Stimulated activated CD8-positive, alpha-beta memory T cell treated with anti-CD3 and anti-CD28 coated beads, Interleukin-4, amount 100 ng/mL, for 4 hours (primary cell): ENCODE measurements at places on chromosomes 2 and 18.

DNA sequence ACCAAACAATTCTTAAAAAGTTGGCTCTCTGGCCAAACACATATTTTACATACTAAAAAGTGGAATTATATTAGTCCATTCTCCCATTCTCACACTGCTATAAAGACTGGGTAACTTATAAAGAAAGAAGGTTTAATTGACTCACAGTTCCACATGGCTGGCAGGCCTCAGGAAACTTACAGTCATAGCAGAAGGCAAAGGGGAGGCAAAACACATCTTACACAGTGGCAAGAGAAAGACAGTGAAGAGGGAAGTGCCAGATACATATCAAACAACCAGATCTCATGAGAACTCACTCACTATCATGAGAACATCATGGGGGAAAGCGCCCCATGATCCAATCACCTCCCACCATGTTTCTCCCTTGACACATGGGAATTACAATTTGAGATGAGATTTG is 42.6 kb downstream of the EDAR start:
- no peak for DNase-seq

- no peak for DNase-seq
These were observed 244.7 kb upstream of the MMADHC start for GRCh38 chr2:149832324-149832723.

GRCh38 chr2:161136696-161137324 is 23.4 kb upstream of the TANK start:
- DNase-seq: no peak

DNA sequence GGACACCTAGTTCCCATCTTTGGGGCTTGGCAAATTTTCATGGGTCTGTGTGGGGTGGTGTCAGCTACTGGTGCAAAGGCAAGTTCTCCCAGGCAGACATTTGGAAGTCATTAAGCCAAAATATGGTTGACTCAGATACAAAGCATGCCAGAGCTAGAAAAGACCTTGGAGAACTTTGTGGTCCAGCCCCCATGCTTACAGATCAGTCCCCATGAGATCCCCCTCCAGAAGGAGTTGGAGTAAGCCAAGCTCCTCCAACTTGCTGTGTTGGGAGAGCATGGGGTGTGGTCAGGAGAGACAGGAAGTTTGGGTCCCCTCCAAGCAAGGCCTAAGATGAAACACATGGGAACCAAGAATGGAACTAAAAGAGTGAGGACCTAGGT is 224.5 kb downstream of the CYP26B1 start:
- no peak for DNase-seq

DNA sequence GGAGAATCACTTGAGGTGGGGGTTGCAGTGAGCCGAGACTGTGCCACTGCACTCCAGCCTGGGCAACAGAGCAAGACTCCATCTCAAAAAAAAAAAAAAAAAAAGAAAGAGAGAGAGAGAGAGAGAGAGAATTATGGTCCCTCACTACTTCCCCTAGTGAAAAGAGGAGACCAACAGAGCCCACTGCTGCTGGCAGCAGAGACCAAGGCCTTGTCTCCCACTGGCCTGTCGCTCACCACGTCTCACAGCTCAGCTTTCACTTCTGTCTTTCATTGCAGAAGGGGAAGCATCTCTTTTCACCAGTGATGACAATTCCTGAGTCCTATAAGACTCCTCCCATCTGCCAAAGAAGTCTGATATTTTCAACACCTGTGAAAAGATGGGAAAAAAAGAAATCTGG is 81.3 kb downstream of the CLHC1 start:
- no peak for DNase-seq

- DNase-seq: no peak
These were observed 101.1 kb downstream of the PIGN start for GRCh38 chr18:62085756-62086155.

DNA sequence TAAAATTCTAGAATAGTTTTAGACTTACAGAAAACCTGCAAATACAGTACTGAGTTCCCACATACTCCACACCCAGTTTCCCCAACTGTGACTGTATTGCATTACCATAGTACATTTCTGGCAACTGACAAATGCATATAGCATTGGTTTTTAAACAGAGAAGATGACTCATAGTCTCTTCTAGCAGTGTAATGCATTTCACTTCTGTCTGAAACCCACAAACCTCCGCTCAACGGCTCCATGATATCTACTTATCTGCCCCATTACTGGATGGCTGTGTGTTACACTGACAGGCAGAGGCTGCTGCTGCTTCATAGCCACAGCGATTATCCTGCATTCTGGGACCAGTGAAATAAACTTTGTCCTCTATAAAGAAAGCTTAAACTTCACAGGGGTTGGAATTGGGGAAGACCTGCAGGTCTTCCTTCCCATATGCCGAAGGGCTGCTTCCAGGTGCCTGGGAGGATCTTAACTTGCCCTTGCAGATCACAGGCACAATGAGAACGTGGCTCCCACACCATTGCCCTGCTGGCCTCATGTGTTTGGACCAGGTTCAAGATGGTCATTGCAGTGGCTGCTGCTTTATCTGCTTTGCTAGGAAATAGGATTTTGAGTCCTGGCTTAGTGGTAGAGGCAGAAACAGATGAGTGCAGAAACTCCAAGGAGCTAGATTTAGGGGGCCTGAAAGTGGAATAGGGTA is 742.6 kb upstream of the HS6ST1 start:
- DNase-seq: no peak

DNA sequence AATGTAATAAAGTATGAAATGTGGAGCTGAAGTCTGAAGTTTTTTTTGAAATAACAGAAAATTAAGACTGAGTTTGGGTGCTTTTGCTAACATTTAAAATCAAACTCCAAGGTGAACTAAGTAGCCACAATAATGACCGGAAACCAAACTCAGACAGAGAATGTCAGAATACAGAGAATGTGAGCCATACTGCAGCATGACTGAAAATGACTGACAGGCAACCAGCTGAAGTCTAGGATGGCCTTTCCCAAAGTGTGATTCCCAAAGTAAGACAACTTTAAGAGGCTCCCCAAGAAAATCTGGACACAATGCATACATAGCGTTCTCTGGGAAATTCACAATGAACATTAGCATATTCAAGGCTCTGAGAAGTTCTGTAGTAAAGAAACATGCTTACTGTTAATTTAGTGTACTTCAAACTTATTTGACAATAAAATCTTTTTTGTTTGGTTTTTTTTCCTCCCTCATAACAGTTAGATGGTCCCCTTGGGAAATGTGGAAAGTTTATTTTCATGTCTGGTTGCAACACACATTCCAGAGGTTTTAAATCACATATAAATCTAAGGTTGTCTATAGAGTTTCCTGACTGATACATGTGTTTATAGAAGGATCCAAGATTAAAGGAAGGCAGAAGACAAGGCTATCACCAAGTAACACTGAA is 28.6 kb downstream of the PLA2R1 start:
- DNase-seq: no peak

GRCh38 chr2:215619022-215619958 is 183.4 kb upstream of the FN1 start:
- DNase-seq: no peak

DNA sequence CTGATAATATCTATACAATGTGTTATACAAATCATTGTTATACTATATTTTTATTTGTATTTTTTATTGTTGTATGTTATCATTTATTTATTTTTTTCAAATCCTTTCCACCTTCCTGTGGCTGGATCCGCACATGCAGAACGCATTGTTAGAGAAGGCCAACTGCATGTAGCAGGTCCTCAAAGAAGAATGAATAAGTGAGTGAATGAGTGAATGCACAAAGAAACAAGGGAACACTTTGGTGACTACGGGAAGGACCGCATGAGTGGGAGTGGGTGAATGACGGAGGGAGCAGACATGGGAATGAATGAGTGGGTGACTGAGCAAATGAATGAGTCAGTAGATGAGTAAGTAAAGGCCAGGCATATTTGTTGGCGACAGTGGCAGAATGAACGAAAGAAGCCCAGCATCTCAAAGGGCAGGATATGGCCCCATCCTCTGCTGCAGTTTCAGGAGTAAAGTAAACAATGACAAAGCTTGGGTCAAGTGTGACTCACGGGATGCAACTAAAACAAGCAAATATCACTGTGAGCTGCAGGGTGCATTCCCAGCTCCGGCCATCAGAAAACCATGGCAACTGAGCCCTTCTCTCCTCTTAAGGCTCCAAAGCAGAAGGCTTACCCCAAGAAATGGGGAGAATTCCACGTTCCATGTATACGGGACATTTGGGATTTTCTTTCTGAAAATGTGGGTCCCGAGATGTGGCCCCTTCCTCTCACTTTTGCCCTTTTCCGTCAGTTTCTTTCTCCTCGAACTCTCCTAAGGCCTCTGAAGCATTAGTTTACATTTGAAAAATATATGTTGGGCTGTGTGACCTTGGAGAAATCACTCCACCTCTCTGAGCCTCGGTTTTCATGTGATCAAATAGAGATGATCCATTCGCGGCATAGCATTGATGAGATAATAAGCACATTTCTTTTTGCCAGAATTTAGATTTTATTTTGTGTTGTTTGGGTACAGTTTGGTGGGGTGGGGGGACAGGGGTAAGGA is 24.5 kb downstream of the KCNF1 start:
- no peak for DNase-seq

GRCh38 chr2:27655155-27655951 is 8.1 kb downstream of the SUPT7L start:
- DNase-seq: no peak

- no peak for DNase-seq
These were observed 161.2 kb downstream of the PTPRM start for GRCh38 chr18:7728297-7728696.

GRCh38 chr2:19538411-19538963 is 180.1 kb upstream of the OSR1 start:
- no peak for DNase-seq

DNA sequence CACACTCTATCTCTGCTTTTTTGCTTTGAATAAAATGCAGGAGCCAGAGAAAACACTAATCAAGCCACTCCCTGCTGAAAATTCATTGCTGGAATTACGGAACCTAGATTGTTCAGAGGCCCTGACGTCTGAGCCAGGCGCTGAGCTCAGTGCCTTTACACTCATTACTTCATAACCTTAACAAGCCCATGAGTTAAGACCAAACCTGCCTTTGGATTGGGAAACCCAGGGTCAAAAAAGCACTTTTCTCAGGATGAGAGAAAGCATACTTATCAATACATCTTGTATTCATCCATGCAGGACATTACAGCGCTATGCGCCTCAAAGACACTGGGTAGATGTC is 762 bp downstream of the INO80C start:
- no peak for DNase-seq

DNA sequence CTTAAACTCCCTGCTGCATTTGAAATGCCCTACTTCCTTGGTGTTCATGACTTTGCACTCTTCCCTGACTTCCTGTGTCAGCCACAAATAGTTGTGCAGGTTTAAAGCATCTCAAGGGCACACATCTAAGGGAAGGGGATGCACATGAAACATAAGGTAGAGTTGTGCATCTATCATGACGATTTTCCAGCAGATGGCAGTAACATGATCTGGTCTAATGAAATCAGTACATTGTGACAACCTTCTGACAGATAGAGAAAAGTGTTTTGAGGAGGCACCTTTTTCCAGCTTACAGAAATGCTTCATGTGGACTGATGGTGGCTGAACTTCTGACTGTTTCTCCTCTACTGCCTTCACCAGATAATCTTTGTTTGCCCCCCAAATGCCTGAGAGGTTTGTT is 238.9 kb downstream of the XIRP2 start:
- DNase-seq: no peak

GRCh38 chr18:38052879-38053590 is 487.4 kb upstream of the CELF4 start:
- no peak for DNase-seq

DNA sequence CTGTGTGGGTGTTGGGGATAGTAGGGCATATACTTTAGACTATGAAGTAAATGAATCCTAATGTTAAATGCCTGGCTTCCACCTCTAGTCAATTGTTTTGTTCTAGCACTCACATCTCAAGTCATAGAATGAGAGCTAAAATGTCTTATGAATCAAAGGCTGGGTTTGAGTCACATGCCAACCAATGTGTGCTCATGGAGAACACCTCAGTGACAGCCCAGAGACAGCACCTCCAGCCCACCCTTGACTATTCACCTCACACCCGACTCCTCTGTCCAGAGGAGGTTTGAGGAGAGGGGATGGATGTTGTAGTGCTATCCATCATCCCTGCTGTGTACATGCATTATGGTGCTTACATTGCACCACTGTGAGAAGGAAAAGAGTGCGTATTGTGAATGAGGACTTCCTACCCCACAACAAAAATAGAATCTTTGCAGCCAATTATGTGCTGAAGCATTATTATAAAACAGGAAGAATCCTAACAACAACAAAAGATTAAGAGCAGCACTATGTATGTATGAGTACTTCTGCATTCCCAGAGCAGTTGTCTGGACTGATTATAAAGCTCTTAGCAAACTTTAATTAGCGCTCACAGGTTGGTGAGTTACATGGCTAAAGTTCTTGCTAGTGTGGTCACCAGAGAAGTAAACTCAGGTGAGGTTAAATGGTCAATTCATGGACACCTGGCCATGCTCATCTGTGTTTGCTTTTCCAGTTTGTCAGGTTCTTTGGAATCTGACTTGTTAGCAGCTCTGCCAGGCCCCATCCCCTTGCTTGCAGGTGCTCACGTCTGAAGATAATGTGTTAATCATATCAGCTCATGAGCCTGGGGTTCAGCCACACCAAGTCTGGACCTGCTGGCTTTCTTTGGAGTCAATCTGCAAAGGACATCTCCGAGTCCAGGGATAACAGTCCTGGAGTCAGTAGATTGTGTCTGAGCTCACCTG is 55.3 kb upstream of the NABP1 start:
- DNase-seq: no peak

DNA sequence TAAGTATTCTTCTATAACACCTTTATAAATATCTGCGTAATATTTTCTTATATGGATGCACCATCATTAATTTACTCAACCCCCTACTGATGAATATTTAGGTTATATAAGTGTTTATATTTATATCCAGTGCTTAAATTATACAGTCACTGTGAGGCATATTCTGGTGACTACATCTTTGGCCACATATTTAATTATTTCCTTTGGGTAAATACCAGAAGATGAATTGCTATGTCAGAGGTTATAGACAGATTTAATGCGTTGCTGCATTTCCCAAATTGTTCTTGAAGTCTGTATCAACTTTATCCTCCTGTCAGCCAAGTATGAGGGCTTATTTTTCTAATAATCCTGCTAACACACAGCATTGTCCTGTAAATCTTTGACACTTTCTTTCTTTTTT is 18.7 kb downstream of the DYSF start:
- DNase-seq: no peak

GRCh38 chr2:30631051-30631671 is 176.1 kb downstream of the CAPN13 start:
- no peak for DNase-seq

DNA sequence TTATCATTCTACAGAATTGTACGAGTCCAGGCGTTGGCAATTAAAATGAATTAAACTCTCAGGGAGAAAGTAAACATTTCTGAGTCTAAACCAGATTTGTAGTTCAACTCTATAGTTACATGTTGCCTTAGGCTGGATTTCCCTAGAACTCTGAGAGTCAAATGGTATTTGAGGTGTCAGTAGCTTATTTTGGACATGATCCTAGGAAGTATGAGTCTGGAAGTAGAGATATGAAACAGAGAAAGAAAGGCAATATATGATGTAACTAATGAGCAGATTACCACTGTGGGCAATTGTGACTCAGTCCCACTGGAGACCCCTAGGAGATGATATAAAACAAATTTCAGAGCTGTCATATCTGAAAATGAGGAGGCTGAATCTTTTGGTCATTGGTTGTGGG is 199.1 kb upstream of the UBE2E3 start:
- DNase-seq: no peak
